ENCODE measurements at places on chromosomes 7 and 10. TPM values are rescaled to one million over a fixed set of nuclear protein-coding genes. Genes with fewer than 3 reads are reported as not detected.

- no peak overlapping the region for H3K4me3 ChIP-seq
- no peak for DNase-seq
- H3K36me3 ChIP-seq = peaks cover 20% of the 10 kb centered on the region
- no peaks in the 10 kb centered on the region for H3K27me3 ChIP-seq
These were observed 32.5 kb downstream of the ZNF277 start for GRCh38 chr7:112238852-112239610.

The ITPRID1 gene
- total RNA-seq = not detected

GRCh38 chr7:102412548-102412947 lies 16.4 kb downstream of the PRKRIP1 start:
- no peaks in the 10 kb centered on the region for H3K27me3 ChIP-seq
- H3K4me1 ChIP-seq = peaks cover 38% of the 10 kb centered on the region
- no peak for DNase-seq
- peak overlapping the region; percentile 51 for H3K27ac ChIP-seq

The INA gene
- not detected for total RNA-seq

The MSS51 gene
- total RNA-seq = 4.0 TPM

GRCh38 chr10:26031300-26031699 lies 97.3 kb downstream of the MYO3A start:
- H3K4me1 ChIP-seq = no peaks in the 10 kb centered on the region
- DNase-seq = no peak
- no peaks in the 10 kb centered on the region for H3K27me3 ChIP-seq
- no peak overlapping the region for H3K27ac ChIP-seq
- H3K4me3 ChIP-seq = no peak overlapping the region

DNA sequence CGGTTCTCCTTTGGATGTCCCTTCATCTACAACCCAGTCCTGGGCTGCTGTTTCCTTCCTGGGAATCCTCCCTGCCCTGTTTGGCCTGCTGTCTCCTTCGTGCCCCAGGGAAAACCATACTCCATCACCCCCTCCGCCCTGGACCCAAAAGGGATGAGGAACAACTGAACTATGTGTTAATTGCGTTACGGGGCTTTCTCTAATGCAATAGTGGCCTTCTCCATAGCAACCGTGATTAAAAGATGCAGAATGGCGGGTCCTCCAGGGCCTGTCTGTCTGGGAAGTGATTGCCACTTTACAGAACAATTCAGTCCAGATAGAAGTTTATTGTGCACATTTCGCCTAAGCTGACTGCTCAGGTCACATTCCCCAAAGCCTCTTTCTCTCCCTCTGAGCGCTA lies 112.0 kb upstream of the FGFR2 start:
- DNase-seq = no peak
- no peaks in the 10 kb centered on the region for H3K4me1 ChIP-seq
- no peak overlapping the region for H3K27ac ChIP-seq
- peaks cover 12% of the 10 kb centered on the region for H3K27me3 ChIP-seq
- H3K4me3 ChIP-seq = no peak overlapping the region

DNA sequence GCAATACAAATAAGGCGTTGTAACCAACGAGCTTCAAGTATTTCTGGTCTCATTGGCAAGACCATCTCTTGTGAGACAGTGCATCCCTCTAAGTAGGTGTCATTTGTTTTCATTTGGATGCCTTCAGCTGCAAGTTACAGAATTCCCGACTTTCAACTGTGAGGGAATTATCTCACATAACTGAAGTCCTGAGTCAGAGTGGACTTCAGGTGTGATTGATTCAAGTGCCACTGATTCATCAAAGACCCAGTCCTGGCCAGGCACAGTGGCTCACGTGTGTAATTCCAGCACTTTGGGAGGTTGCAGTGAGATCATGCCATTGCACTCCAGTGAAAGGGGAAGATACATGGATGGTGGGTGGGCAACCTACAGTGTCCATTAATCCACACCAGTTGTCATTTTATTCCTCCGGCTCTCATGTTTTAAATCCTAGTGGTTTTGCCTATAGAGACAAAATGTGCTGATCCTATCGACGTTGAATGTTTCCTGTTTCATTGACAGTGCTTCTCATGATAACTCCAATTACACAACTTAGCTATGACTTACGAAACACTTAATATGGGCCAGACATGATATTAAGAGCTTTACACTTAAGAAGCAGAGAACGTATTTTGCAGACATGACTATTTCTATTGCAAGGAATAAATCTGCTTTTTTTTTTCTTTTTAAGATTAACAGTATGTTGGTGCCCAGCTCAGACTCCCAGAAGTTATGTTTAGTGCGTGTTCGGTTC lies 268.0 kb downstream of the FRMD4A start:
- no peak for DNase-seq
- no peak overlapping the region for H3K4me3 ChIP-seq
- H3K27ac ChIP-seq = no peak overlapping the region

GRCh38 chr10:49571388-49571787 lies 32.5 kb upstream of the ERCC6 start:
- peaks cover 1% of the 10 kb centered on the region for H3K36me3 ChIP-seq
- H3K27me3 ChIP-seq = peaks cover 6% of the 10 kb centered on the region
- peaks cover 9% of the 10 kb centered on the region for H3K4me1 ChIP-seq
- H3K4me3 ChIP-seq = no peak overlapping the region
- no peak overlapping the region for H3K27ac ChIP-seq
- DNase-seq = no peak

GRCh38 chr7:30674420-30674819 lies 7.8 kb downstream of the CRHR2 start:
- no peaks in the 10 kb centered on the region for H3K4me1 ChIP-seq
- H3K4me3 ChIP-seq = no peak overlapping the region
- H3K36me3 ChIP-seq = no peaks in the 10 kb centered on the region
- no peak overlapping the region for H3K27ac ChIP-seq

The DENND2A gene
- not detected for total RNA-seq

The ZNF746 gene
- 24.3 TPM for total RNA-seq

GRCh38 chr10:14185316-14186045 lies 145.2 kb downstream of the FRMD4A start:
- H3K27ac ChIP-seq = peak overlapping the region; percentile 95
- peak; percentile 39 for DNase-seq
- no peaks in the 10 kb centered on the region for H3K36me3 ChIP-seq
- H3K4me3 ChIP-seq = peak overlapping the region; percentile 70

DNA sequence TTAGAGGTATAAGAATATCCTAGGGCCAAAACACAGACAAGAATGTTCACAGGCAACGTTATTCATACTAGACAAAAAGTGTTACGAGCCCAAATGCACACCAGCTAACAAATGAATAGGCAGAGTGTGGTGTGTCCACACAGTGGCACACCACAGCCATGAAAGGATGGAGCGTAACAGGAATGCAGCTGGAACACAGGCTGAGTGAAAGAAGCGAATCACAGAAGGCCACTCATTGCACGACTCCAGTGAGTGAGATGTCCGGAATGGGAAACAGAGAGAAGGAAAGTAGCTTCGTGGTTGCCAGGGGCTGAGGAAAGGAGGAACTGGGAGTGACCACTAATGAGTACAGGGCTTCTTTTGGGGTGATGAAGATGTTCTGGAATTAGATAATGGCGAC lies 198.8 kb downstream of the TNS3 start:
- H3K27me3 ChIP-seq = peaks cover 3% of the 10 kb centered on the region
- no peaks in the 10 kb centered on the region for H3K36me3 ChIP-seq
- H3K4me3 ChIP-seq = no peak overlapping the region
- no peak for DNase-seq
- no peaks in the 10 kb centered on the region for H3K4me1 ChIP-seq
- H3K27ac ChIP-seq = no peak overlapping the region

- no peak overlapping the region for H3K4me3 ChIP-seq
- DNase-seq = no peak
- H3K27ac ChIP-seq = peak overlapping the region; percentile 80
- H3K27me3 ChIP-seq = no peaks in the 10 kb centered on the region
- peaks cover 89% of the 10 kb centered on the region for H3K4me1 ChIP-seq
These were observed 164.3 kb downstream of the CELF2 start for GRCh38 chr10:11181978-11182377.

DNA sequence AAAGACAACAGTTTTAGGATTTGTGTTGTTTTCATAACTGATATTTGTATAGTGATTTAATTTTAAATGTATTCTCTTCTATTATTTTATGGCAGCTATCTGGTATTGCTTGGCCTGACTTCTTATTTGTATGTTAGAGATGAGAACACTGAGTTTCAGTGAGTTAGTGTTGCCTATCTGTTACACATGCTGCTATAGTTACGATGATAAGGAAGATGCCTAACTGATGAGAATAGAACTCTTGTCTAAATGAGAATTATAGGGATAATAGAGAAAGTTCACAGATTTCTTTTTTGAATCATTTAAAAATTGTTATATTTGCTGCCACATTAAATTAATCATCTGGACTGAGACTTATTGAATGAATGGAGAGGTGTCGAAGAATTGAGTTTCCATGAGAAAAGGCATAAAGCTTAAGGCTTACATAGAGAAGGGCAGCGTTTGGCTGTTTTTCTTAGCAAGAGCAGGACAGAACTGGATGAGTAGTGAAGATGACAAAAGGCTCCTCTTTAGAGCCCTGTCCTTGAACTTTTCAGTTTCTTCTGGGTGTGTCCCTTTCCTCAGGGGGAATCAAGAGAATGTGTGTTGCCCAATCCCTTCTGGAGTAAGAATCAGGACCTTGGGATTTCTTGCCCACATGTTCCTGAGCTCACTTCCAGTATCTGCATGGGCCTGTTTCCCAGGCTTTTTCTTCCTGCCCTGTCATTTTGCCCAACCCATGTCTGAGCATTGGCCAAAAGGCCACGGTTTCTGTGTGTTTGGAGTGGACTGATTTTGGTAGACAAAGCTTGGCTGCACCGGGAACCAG lies 195.6 kb upstream of the CSTF2T start:
- no peak overlapping the region for H3K27ac ChIP-seq
- no peaks in the 10 kb centered on the region for H3K4me1 ChIP-seq
- DNase-seq = no peak
- peaks cover 4% of the 10 kb centered on the region for H3K27me3 ChIP-seq

Data from activated naive CD8-positive, alpha-beta T cell treated with anti-CD3 and anti-CD28 coated beads, Interleukin-2, amount 10 ng/mL, durations not matched to agents 7 days and 5 days (primary cell).